SHP77 treated with DMSO at 0.1 percent for 48 hours (cell line): ENCODE measurements at places on chromosomes 6 and 20.

GRCh38 chr6:124795643-124796463, 166.4 kb upstream of the RNF217 start:
- peak; percentile 46 for DNase-seq

GRCh38 chr6:163254341-163254835, 160.1 kb upstream of the QKI start:
- DNase-seq, result no peak

DNA sequence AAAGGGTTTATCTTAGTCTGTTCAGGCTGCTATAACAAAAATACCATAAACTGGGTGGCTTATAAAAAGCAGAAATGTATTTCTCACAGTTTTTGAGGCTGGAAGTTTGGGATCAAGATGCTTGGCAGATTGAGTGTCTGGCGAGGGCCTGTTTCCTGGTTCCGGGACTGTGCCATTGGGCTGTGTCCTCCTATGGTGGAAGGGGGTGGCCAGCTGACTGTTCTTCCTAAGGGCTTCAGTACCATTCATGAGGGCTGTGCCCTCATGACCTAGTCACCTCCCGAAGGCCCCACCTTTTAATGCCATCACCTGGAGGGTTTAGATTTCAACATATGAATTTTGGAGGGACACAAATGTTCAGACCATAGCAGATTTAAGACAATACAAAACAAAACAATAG, 91.2 kb downstream of the ARID1B start:
- no peak for DNase-seq

DNA sequence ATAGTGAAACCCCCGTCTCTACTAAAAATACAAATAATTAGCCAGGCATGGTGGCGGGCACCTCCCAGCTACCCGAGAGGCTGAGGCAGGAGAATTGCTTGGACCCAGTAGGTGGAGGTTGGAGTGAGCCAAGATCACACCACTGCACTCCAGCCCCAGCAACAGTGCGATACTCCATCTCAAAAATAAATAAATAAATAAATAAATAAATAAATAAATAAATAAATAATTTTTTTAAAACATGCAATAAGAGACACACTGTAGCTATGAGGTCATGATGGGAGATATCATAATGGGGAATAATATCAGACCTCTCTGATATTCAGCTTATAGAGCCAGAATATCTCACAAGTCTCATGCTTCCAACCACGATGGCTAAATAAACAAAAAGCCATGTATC, 82.3 kb downstream of the CD24 start:
- DNase-seq, result no peak

DNA sequence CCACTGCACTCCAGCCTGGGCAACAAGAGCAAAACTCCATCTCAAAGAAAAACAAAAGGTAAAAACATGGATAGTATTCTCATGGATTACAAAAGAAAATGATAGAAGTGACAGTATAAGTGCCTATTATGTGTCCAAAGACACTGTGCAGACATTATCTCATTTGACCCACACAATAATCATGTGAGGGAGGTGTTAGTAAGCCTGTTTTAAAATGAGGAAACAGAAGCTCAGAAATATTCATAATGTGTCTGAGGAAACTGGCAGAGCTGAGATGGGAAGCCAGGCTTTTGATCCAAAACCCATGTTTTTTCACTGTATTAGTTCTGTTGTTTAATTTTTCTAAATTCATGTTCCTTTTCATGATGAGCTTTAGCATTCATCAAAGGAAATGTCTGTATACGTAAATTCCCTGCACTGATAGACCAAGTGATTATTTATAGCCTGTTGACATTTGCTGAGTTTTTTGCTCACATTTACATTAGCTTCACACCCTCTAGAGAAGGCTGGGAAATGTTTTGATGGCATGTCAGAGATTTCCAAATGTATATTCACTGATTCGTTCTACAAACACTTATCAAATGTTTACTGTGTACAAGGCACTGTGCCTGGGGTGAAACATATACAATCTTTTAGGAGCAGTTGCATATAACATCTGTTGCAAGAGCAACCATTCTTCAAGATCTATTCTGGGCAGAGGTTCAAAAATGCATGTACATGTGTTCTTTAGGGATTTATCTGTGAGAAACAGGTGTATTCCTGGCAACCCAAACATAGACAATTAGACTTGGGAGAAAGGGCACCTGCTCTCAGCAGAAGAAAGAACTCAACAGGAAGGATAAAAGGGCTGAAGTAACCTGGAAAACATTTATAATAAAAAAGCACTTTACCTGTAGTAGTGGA, 331.5 kb downstream of the SAMD5 start:
- DNase-seq, result peak; percentile 28

DNA sequence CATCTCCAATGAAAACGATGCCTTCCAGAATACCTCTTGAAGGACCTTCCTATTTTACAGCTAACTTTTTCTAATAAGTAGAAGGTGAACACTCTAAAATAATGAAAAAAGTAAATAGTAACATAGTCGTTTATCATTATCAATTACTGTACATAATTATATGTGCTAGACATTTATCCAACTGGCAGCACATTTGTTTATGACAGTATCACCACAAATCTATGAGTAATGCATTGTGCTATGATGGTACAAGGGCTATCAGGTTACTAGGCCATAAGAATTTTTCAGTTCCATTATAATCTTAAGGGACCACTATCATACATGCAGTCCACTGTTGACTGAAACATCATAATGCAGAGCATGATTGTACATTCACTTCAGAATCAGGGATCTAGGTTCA, 68.4 kb downstream of the ATG5 start:
- DNase-seq, result no peak

- DNase-seq, result no peak
Observed at GRCh38 chr6:124679387-124679786, 282.9 kb upstream of the RNF217 start.

- no peak for DNase-seq
Observed at GRCh38 chr20:41258474-41258873, 59.1 kb downstream of the ZHX3 start.

DNA sequence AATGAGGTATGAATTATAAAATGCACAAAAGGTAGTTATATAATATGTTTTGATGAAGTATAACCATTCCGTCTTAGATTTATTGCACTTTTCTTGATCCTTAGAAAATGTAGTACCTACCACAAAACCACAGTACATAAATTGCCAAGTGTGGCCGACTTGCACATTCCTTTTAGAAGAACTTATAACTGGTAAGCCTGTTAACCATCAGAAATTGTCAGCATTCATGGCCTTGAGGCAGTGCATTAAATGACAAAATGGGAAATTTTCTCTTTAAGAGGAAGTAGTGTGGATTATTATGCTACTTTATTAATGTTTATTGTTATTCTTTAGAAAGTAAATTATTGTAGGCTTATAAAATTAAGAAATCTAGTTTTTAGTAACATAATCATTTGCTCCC, 29.6 kb downstream of the TAB2 start:
- DNase-seq, result no peak

GRCh38 chr20:57473246-57474048, 51.5 kb downstream of the CTCFL start:
- no peak for DNase-seq

- no peak for DNase-seq
Observed at GRCh38 chr6:24985323-24985722, 49.6 kb upstream of the RIPOR2 start.

DNA sequence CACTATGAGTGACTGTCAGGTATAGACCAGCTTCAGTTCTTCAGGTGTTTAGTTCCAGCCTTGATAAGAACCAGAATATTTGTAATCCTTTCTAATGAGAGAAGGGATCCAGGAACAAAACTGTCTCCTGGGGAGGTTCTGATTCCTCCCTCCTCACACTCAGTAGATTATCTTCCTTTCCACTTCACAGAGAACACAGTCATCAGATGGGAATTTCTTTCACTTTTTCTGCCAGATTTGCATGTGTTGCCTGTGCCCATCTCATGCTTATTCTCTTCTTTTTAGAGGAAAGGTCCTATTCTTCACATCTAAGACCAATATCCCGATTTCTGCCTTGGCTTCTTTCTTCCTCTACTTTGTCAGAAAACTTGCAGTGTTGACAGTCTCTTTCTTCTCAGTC, 50.8 kb downstream of the CD109 start:
- no peak for DNase-seq

- no peak for DNase-seq
Observed at GRCh38 chr20:21982559-21982958, 277.1 kb downstream of the PAX1 start.

DNA sequence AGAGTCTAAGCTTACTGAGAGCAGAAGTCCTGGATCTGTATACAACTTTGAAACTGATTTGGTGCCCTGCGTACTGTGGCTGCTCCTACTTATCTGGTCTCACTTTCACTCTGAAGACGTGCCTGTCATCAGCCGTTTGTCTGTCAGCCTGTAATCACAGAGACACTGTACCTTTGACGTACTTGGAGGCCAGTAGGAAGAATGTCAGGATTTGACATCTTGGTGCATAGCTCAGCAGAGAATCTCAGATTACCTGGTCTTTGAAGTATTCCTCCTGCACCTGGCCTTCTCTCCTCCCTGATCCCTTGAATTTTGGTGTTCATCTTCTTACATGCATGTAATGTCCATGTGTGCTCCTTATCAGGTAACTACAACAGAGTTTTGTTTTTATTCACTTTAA, 37.7 kb downstream of the DSE start:
- DNase-seq, result no peak

DNA sequence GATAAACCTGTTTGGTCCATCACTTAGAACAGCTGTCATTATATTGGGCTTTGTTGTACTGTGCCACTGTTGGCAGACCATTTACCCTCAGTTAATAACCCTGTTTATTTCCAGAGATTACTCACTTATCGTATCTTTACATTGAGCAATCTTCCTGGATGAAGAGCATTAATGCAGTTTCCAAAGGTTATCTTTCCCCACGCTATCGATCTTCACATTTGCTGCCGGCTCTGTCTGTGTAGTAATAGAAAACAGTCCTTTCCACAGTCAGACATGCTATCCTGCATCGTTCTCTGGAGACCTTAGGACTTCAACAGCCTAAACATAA, 27.4 kb downstream of the GHRH start:
- no peak for DNase-seq

DNA sequence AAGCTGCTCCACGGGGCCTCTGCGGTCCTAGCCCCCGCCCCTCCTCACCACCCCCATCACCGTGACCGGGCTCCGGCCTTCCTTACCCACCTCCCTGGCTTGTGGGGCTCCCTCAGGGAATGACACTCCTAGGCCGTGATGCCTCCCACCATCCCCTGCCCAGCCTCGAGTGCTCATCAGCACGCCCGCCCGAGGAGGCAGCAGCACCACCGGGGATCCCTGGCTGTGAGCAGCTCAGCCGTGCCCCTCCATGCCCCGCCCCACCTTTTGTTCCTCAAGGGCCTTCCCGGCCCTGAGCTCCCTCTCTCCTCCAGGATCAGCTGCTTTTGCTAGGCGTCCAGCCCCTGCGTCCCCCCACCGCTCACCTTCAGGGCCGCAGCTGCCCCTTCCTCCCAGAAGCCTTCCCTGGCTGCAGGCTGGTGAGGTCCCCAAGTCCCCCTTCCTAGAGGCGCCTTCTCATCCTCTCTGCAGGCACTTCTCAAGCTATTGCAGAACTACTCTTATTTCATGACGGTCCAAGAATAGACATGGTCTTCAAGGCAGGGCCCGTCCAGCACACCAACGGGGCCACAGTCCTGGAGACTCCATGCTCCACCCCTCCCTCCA, 3.0 kb downstream of the FNDC11 start:
- no peak for DNase-seq

- no peak for DNase-seq
Observed at GRCh38 chr6:132165677-132166076, 214.5 kb upstream of the CCN2 start.

DNA sequence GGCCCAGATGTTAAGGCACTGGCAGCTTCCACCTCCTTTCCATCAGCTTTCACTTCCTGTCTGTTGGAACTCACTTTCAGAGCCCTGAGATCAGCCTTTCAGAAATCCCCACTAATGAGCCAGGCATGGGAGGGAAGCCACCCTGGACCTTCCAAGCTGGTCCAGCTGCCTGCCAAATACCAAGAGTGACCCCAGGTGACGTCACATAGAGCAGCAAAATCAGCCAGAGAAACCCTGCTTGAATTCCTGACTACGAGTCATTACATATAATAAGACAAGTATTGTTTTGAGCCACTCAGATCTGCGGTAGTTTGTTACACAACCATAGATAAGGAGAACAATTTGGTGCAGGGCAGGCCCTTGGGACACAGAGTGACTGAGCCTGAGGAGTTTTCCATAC, 556.0 kb upstream of the JAG1 start:
- DNase-seq, result no peak

DNA sequence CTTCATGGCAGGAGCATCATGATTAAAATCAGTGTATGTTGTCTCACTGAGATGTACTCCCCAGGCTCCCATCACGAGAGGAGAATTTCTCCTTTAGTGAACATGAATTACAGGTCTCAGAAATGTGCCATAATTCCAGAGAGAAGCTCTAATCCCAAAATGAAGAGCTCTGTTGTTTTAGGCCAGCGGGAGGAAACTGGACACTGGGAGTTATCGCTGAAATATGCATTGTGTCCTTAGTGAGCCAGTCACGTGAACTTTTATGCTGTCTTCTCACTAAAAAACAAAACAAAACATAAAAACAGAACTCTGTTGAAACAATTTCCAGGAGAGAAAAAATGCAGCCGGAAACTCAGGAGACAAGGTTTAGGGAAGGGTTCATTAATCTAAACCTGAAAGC, 315.7 kb upstream of the NT5E start:
- no peak for DNase-seq

GRCh38 chr6:98957450-98957849, 9.7 kb upstream of the FBXL4 start:
- no peak for DNase-seq

DNA sequence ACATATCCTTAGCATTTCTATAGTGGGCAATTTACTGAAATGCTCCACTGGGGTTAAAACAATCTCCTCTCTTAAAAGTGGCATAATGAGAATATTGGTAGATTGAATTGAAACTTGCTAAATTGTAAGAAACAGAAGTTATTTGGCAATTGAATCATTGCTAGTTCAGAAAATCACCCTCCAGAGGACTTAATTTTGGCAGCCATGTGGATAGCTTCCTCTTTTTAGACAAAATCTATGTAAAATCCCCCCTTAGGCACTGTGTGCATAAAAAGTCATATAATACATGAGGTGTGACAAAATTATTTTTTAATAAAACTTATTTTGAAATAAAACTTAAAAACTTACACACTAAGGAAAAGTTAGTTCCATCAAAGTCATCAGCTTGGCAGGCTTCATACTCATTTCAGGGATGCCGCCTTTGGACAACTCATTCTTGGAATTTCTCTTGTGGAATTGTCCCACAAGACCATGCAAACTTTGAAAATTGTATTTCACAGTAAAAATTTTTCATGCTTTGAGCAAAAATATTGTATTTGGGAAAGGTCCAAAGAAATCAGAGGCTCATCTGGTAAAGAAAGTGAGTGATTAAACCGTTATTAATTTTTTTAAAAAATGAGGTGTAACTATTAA, 473.0 kb downstream of the BCKDHB start:
- DNase-seq, result no peak
